CMK (cell line): ENCODE measurements at places on chromosomes 13 and 19.

GRCh38 chr19:35760711-35761349 is 2.9 kb downstream of the PROSER3 start:
- DNase-seq, result no peak

GRCh38 chr19:37914908-37915307 is 7.9 kb downstream of the SIPA1L3 start:
- DNase-seq, result no peak

DNA sequence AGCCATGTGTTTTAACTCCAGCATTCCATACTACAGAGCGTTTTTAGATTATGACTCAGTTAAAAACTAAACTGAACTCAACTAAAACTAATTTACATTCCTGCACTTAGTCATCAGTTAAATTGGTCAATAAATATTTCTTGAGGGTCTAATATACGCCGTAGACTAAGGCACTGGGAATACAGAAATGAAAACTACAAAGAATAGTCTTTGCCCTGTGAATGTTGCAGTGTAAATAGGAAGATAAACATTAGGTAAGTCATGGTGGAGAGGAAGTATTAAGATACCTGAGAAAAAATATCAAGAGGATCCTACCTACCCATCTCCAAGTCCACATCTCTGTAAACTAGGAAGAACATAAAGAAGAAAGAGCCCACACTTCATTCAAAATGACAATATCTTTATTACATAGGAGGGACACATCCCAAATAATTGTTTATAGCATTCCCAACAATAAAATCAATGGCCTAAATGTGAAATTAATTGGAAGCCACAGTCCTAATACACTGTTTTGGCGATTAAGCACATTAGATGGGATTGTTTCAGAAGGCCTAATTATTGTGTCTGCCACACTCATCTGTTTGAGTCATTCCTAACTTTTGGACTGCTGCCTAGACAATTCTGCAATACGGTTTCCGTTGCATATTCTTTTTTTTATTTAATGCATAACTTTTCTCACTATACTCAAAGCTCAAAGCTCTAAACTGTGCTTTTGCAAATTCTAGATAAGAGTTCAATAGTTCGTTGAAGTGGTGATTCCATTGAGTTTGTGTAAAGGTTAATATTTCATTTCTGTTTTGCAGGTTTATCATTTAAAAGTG is 52.9 kb downstream of the MBNL2 start:
- no peak for DNase-seq

DNA sequence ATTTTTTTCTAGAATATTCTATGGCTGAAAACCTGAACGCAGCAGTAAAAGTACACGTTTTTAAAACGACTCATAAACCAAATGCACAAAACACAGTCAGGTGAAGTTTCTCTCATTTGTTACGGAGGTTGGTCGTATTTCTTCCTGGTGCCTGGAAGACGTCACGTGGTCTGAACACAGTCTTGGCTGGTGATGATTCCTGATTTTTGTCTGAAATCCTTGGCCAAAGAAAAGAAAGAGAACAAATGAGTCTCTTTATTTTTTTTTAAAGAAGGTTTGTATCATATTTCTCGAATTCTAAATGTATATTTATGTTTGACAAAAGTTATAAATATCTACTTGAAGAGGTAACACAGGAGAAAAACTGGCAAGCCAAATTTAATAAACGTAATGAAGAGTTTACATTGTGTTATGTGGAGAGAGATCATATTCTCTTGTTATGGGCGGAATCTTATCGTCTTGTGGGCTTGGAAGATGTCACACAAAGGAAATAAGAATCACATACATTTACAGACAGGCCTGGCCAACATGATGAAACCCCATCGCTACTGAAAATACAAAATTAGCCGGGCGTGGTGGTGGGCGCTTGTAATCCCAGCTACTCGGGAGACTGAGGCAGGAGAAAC is 10.0 kb upstream of the PNMA8A start:
- no peak for DNase-seq

DNA sequence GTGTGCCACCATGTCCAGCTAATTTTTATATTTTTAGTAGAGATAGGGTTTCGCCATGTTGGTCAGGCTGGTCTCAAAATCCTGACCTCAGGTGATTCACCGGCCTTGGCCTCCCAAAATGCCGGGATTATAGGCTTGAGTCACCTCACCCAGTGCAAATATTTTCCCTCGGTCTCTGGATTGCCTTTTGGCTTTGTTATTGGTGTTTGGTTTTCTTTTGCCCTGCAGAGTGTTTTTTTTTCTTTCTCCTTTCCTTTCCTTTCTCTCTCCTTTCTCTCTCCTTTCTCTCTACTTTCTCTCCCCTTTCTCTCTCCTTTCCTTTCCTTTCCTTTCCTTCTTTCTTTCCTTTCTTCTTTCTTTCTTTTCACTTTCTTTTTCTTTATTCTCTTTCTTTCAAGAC is 33.2 kb downstream of the KDM4B start:
- DNase-seq, result no peak
